HT-29 (cell line): ENCODE measurements at places on chromosomes 5 and 9. TPM values are rescaled to one million over a fixed set of nuclear protein-coding genes. Genes with fewer than 3 reads are reported as not detected.

DNA sequence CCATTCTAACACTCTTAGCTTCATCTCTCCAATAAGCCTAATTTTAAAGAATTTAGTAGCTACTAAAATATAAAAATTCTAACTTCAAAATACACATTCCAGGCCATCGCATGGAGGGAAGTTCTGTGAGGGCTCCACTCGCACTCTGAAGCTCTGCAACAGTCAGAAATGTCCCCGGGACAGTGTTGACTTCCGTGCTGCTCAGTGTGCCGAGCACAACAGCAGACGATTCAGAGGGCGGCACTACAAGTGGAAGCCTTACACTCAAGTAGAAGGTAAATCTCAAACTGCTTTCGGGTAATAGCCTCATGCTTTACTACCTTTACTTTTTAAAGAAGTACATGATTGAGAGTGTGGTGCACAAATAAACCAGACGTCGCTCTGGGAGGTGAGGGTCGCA lies 94.8 kb downstream of the ADAMTS16 start:
- no peak for DNase-seq

DNA sequence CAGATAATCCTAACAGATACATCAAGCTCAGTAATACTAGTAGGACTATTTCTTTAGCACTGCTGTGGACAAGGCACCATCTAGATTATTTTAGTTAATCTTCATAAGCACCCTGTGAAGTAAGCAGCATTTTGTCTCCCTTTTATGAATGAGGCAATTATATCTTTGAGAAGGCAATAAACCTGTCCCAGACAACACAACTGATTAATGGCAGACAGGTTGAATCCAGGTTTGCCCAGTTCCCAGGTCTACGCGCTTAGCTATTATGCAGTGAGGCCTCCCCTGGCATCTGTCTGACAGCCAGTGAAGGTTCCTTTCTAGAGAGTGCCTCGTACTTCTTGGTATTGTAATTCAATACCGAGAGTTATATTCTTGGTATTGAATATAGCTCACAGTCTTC lies 9.7 kb upstream of the LVRN start:
- no peak for DNase-seq

GRCh38 chr9:138060365-138060764 lies 182.8 kb downstream of the CACNA1B start:
- no peak for DNase-seq

DNA sequence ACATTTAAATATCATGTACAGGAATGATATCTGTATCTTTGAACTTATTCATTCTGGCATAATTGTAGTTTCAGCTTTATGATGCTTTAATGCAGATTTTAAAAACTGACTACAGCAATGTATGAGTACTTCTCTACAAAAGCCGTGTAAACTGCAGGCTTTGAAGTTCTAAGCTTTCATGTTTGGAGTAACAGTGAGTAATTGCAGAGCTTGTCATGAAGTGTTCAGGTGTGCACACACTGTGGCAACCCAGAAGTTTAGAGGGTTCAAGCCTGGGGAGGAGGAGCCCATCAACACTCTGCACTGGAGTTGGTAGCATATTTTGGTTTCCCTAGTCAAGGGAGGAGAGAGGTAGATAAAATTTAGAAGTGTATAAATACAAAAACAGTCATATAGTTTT lies 130.9 kb downstream of the CD180 start:
- no peak for DNase-seq

- peak; percentile 47 for DNase-seq
Observed at GRCh38 chr5:66742083-66742895, 146.1 kb downstream of the MAST4 start.

DNA sequence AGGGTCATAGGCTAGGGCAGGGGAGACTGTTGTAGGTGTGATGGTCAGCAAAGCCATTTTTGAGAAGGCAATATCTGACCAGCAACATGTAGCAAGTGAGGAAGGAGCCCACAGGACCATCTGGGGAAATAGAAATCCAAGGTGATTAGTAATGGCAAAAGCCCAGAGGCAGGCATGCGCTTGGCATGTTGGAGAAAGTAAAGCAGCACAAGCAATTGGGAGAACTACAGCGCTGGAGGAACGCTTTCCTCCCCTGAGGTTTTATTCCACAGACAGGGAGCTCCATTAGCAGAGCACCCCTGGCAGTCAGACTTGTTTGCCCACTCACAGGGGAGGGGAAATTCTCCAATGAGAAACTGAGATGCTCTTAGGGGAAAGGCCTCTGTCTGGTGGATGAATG lies 54.8 kb upstream of the FOXB2 start:
- no peak for DNase-seq

GRCh38 chr5:78419396-78419795 lies 59.0 kb downstream of the SCAMP1 start:
- DNase-seq = no peak

- no peak for DNase-seq
Observed at GRCh38 chr5:146238973-146239372, 35.6 kb downstream of the RBM27 start.

GRCh38 chr5:112059579-112060135 lies 302.7 kb upstream of the NREP start:
- DNase-seq = no peak

GRCh38 chr9:96453625-96454024 lies 3.7 kb downstream of the HABP4 start:
- DNase-seq = peak; percentile 53

GRCh38 chr9:14301583-14302021 lies 12.3 kb downstream of the NFIB start:
- no peak for DNase-seq

- DNase-seq = no peak
Observed at GRCh38 chr5:132704875-132705274, 31.1 kb downstream of the IL4 start.

- DNase-seq = no peak
Observed at GRCh38 chr5:72486371-72486770, 20.8 kb downstream of the ZNF366 start.

DNA sequence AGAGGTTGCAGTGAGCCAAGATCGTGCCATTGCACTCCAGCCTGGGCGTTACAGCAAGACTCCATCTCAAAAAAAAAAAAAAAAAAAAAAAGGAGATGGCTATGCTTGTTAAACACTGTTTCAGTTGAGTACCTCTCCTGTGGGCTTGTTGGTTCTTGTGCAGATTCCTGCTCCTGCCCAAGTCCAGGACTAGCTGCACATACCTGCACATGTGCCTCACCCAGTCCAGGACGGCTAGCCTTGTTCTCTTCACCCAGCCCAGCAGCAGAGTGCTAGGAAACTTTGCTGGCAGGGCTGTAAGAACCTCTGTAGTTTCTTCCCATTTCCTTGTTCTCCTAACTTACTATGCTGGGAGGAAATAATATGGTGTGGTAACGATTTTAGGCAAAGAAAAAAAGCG lies 234.1 kb upstream of the DMRT1 start:
- DNase-seq = no peak

DNA sequence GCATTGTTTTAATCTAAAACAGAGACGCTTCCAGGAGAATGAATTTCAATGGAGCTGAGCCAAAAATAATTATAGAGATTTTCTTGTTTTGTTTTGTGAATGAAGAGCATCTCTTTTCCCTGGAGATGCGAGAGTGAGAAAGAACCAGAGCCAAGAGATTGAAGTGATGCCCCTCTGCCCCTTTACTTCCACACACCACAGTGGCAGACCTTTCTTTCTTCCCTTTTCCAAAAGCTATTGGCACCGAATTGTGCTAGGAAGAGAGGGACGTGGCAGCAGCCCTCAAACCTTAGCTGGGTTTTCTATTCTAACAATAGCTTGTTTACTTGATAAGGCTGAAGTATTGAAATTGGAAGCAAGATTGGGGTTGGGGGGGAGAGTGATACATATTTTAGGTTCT lies 133.0 kb upstream of the TMEM161B start:
- no peak for DNase-seq

DNA sequence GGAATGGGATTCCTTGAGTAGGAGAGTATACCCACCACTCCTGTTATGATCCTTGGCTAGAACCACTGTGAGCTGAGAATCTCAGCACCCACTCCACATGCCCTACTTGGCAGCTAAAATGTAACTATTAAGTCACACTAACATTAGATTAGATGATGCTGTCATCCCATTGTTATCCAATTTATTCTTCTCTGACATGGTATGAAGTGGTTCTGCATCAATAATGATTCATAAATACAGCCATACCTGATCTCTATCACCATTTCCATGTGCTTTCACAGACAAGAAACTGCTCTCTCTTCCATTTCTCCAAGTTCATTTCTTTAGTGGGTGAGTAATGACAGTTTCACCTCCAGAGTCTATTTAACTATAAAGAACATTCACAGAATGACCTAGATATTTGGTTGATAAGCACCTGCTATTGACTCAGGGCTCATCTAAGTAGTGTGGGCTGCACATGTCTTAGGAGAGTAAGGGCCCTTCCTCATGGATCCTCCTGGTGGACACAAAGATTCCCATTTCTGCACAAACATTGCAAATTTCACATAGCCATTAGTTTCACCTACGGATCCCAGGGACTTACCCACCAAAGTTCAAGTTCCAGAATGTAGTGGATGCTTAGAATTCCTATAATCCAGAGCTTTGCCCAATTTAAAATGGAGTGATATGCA lies 187.9 kb downstream of the EBF1 start:
- DNase-seq = no peak

- DNase-seq = no peak
Observed at GRCh38 chr5:143197260-143197656, 206.2 kb downstream of the NR3C1 start.

- no peak for DNase-seq
Observed at GRCh38 chr9:127862075-127863011, 7.9 kb upstream of the ENG start.

- no peak for DNase-seq
Observed at GRCh38 chr5:135890296-135890695, 5.3 kb downstream of the IL9 start.

GRCh38 chr5:66829826-66830225 lies 233.6 kb downstream of the MAST4 start:
- DNase-seq = peak; percentile 18

DNA sequence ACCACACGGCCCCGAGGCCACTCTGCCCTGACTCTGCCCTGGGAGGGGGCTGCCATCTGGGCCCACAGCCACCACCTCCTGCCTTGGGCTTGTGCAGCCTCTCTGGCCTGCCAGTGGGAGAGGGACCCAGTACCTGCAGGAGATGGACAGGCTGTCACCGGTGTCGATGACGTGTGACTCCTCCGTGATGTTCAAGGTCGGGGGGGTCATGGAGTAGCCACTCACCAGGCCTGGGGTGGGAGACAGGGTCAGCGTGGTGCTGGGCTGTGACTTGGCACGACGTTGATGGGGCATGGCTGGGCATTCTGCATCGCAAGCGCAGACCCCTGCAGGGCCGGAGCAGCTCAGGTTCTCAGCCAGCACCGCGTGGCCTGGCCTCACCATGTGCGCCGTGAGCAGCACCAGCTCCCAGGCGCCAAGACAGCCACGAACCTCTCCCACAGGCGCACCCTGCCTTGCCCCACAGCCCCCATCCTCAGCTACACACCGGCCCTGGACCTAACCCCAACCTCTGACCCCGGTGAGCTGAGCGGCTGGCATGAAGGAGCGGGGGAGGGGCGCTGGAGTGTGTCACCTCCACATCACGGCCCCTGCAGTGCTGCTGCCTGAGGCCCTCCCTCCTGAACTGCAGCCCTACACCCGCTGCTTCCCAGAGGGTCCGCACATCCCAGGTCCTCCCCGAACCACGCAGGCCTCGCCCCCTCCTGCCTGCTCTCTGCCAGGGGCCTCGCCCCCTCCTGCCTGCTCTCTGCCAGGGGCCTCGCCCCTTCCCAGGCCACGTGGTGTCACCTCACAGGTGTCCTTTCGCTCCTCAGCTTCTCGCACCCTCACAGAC lies 17.6 kb downstream of the FLT4 start:
- DNase-seq = no peak

DNA sequence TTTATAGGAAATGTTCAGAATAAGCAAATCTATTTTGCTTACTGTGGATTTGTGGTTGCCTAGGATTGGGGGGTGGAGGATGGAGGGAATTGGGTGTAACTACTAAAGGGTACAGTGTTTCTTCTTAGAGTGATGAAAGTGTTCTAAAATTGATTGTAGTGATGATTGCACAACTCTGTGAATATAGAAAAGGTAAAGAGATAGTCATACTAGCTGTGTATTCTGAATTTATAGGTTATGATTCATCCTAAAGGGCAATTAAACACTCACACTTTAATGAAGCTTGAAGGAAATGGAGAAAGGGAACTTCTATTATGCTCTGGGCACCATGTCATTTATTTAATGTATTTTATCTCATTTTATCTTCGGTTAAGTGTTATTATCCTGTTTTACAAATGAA lies 9.9 kb downstream of the TXNDC8 start:
- DNase-seq = peak; percentile 29

The RAB3C gene
- not detected in 2 replicates for total RNA-seq

The ZNF462 gene
- 0.26 and 0.92 TPM in 2 replicates for total RNA-seq

The SH3RF2 gene
- 13.9 and 15.9 TPM in 2 replicates for total RNA-seq

The CORO2A gene
- total RNA-seq = 23.2 and 23.6 TPM in 2 replicates

The STING1 gene
- 19.1 and 26.1 TPM in 2 replicates for total RNA-seq

The REXO4 gene
- total RNA-seq = 30.7 and 32.3 TPM in 2 replicates

The KIF12 gene
- 36.4 and 41.0 TPM in 2 replicates for total RNA-seq

The RMI1 gene
- total RNA-seq = 2.2 and 2.4 TPM in 2 replicates

The JMY gene
- total RNA-seq = 5.9 and 7.5 TPM in 2 replicates

The NEUROG1 gene
- not detected in 2 replicates for total RNA-seq

The BHMT2 gene
- total RNA-seq = not detected in 2 replicates

The PCDHB12 gene
- 0.13 and 0.18 TPM in 2 replicates for total RNA-seq

The OR1Q1 gene
- total RNA-seq = not detected in 2 replicates

The CCL21 gene
- not detected in 2 replicates for total RNA-seq

The MARCOL gene
- not detected in 2 replicates for total RNA-seq
